Neural progenitor cell (in vitro differentiated cells): ENCODE measurements at places on chromosomes 1 and 21. TPM values are rescaled to one million over a fixed set of nuclear protein-coding genes. Genes with fewer than 3 reads are reported as not detected.

Gene ANGEL2
- 70.6 and 101 TPM in 2 replicates for total RNA-seq

Gene INPP5B
- 22.0 and 27.2 TPM in 2 replicates for total RNA-seq

Gene CATSPERE
- total RNA-seq: 0.86 and 1.1 TPM in 2 replicates

DNA sequence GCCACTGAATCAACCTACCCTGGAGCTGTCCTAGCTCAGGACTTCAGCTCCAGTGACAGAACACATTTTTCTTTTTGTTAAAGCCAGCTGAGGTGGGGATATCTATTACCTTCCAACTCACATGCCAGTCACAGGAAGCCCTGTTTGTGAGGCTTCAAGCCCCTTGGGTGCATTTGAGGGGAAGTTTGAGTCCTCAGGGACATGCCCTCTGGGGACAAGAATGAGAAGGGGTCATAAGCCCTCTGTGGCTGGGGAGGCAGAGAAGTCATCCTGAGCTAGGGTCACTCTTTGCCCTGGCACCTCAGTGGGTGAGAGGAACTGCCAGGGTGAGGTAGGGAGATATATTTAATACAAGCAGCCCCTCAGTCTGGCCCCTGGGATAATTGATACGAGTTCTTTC, 33.5 kb upstream of the CLDN14 start:
- DNase-seq: no peak

GRCh38 chr1:81998165-81998564, 197.4 kb downstream of the ADGRL2 start:
- DNase-seq: no peak
